ENCODE measurements at places on chromosomes 4 and X. TPM values are rescaled to one million over a fixed set of nuclear protein-coding genes. Genes with fewer than 3 reads are reported as not detected.
A peak's percentile ranks its signal among the peaks of the same experiment; 100 is the strongest.

Gene FAM53A
- 1.4 TPM for total RNA-seq

Gene ANOS1
- 0.41 TPM for total RNA-seq

Gene TMPRSS11A
- not detected for total RNA-seq

GRCh38 chr4:143391895-143392294 is 55.2 kb downstream of the GAB1 start:
- no peak for DNase-seq

Gene MAGEA3
- not detected for total RNA-seq

- no peak for DNase-seq
These were observed 239.4 kb upstream of the STK26 start for GRCh38 chrX:131783555-131784308.

DNA sequence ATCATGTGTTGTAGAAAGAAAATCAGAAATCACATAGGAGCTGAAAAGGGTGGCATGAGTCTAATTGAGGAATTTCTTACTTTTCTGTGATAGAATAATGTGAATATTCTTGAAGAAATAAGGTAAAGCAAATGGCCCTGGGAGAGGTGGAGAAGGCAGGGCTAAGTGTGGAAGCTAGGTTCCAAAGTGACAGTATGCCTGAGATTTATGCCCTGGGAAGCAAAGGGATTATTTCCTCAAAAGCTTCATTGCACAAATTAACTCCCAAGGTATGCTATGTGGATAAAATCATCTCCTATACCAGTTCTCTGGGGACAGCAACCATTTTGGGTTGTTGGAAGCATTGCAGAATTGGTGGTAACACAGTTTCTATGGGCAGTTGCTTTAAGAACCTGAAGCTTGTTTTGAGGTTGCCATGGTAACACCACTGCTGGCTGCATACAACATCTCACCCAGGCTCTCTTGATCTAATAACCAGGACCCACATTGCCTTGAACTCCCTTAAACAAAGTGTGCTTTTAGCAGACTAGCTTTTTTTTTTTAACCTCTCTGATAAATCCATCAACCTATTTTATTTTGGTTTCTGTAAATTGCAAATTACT is 21.0 kb downstream of the MAOA start:
- DNase-seq: no peak

GRCh38 chr4:32569861-32570260 is 1849.7 kb downstream of the PCDH7 start:
- DNase-seq: no peak

GRCh38 chr4:26173619-26174018 is 147.2 kb upstream of the RBPJ start:
- DNase-seq: peak; percentile 9

Gene FGD1
- 8.1 TPM for total RNA-seq

Gene NUP62CL
- total RNA-seq: 4.2 TPM

- no peak for DNase-seq
These were observed 236.9 kb upstream of the CTSO start for GRCh38 chr4:156190615-156191014.

DNA sequence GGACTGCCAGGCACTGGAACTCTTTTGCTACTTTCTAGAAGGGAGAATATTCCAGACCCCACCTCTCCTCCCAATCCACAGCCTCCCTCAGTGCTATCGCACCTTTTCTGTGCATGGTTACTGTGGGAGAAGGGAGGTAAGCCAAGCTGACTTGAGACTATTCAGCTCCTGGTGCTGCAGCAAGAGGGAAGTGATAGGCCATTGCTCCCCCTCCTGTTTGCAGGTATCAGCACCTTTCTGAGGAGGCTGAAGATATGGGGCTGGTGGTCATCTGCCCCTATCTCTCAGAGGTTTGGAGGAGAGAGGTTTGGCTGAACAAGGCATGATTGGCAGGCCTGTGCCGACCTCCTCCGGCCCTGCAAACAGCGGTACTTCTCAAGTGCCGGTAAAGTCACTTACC is 103.3 kb upstream of the GATB start:
- DNase-seq: no peak

GRCh38 chrX:38407126-38407525 is 54.7 kb downstream of the OTC start:
- DNase-seq: no peak

DNA sequence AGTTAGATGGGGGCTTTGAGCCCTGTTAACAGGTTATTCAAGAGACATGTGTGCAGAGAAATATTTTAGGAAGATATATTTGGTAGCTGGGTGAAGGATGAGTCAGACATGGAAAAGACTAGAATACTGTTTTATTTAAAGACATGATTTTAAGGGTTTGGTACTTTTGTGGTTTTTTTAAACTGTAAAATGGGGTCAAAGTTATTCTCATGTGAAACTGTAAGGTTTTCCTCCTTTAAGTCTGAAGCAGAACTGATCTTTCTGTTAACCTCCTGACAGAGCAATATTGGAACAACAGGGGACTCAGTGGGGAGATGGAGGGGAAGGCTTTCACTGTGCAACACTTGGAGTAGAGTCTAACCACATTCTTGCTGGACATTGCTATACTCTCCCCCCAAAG is 112.4 kb upstream of the LSM6 start:
- no peak for DNase-seq

Gene STPG2
- total RNA-seq: 1.3 TPM

DNA sequence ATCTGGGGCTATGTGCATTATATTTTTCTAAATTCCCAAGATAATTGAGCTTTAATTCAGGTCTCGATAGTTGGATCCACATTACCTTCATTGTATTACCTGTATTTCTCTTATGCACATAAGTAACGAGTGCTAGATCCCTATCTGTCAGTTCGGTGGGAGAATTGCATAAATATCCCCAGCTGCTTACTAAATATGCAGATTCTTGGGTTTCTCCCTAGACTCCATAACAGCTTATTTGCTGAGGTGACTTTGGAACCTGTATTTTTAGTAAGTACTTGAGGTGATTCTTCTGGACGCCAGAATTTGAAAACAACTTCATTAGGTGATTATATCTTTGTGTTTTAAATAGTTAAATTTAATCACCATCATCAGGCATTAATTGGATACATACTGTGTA is 15.0 kb downstream of the UGT8 start:
- no peak for DNase-seq

DNA sequence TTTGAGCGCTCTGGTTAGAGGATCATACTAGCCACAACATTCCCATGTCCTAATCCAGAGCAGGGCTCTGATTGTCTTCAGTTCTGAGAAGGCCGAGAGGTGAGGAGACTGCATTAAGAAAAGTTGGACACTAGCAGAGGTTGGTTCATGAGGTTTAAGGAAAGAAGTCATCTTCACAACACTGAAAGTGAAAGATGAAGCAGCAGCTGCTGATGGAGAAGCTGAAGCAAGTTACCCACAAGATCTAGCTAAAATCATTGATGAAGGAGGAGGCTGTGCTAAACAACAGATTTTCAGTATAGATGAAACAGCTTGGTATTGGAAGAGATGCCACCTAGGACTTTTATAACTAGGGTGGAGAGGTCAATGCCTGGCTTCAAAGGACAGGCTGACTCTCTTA is 36.8 kb downstream of the RAP1GDS1 start:
- DNase-seq: no peak

Gene HAND2
- 3.3 TPM for total RNA-seq

Gene FGFR3
- 31.2 TPM for total RNA-seq

- DNase-seq: no peak
These were observed 14.1 kb downstream of the MBNL3 start for GRCh38 chrX:132474544-132475248.

DNA sequence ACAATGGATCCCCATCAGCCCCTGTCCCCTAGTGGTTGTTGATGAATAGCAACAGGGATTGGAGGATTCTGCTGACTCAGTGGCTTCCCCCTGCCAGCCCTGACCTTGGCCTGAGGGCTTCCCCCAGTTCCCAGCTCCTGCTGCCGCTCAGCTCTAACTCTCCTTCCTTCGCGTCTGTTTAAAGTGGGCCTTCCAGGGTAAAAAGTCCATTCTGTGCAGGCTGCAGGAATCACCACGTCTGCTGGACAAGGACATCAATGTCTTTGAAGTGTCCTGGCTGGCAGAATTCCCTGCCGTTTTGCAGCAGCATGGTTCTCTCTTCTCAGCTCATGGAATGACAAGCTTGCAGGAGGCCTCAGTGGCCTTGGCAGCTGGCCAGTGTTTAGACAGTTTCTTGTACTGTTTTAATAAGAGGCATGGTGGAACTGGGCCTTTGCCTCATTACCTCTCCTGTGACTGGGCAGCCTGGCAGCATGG is 152.5 kb upstream of the STX18 start:
- DNase-seq: no peak

DNA sequence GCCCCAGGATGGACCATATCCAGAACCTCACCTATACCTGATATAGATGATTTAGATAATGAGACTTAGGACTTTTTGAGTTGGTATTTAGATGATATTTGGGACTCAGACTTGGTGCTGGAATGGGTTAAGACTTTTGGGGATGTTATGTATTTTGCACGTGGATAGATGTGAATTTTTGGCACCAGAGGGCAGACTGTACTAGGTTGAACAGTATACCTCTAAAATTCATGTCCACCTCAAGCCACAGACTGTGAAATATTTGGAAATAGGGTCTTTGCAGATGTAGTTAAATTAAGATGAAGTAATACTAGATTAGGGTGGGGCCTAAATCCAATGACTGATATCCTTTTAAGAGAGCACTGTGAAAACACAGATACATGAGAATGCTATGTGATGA is 15.6 kb downstream of the RBM41 start:
- peak; percentile 3 for DNase-seq

- no peak for DNase-seq
These were observed 64.8 kb downstream of the TBC1D9 start for GRCh38 chr4:140691369-140691768.

Gene GAGE12H
- not detected for total RNA-seq

DNA sequence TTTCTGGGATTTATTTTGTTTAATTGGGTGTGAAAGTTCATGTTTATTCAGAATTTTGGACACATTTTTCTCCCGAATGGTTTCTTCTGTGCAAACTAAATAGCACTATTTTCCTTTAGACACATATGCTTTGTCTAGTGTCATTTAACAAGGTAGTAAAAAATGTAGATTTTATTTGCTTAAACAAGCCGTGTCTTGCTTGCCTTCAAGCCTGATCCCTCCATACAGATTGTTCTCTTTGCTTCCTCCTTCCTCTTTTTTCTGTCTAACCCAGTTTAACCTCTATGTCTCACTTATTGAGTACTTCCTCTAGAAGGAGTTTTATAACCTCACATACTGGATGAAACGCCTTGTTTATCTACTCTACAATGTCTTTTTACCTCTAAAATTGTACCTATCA is 211.8 kb downstream of the NPFFR2 start:
- no peak for DNase-seq

Gene CHRDL1
- 9.0 TPM for total RNA-seq

DNA sequence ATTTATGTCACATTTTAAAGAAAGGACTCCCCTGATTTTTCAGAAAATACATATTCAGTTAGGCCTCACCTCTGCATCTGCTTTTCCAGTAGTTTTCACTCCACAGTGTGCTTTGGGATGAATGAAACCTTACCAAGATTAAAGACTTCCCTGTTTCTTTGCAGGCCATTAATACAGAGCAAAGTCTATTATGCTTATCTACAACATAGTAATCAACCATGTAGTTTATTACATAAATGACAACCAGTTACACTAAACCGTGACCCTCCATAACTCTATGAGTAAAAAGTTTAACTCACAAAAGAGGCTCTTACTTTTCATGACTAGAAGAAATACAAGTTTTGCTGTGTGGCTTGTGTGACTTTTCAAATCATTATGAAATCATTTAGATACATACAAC is 2.3 kb downstream of the LRRC66 start:
- DNase-seq: no peak

GRCh38 chr4:101158134-101158482 is 189.2 kb downstream of the PPP3CA start:
- DNase-seq: no peak

Gene TEX13B
- not detected for total RNA-seq

DNA sequence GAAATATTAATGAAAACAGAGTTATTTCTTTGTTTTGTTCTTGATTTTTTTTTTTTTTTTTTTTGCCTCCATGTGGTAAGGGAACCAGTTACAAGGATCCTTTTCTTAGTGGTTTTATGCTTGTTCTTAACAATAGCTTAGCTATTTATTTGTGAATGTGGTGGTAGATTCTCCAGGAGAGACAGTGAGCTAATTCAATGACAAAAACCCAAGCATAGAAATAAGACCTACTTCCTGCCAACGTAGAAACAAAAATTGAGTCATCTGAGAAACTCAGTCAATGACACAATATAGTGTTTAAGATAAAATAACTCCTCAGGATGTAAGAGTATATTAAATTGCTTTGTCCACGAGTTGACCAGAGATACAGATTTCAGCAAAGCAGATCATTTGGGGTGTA is 863.8 kb upstream of the PABPC4L start:
- DNase-seq: no peak

Gene RAB9B
- total RNA-seq: 8.0 TPM

DNA sequence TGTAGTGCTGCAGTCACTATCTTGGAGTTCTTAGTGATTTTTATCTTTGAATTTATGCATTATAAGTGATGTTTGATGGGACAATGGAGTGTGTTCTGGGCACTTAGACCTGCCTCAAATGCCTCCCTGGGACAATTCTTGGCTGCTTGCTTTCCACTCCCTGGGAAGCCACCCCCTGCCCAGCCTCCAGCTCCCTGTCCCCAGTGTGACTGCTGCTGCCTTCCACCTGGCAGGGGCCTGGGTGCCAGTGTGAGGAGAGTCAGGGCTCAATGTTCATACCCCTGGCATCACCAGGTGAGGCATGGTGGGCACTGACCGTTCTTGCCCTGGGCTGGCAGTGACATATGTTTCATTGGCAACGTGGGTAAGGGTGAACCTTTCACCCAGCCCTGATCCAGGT is 14.8 kb downstream of the MSX1 start:
- DNase-seq: no peak

- DNase-seq: no peak
These were observed 50.9 kb downstream of the UCHL1 start for GRCh38 chr4:41307638-41308037.

- DNase-seq: no peak
These were observed 6.0 kb downstream of the RAB28 start for GRCh38 chr4:13478131-13478530.

Gene ADAM29
- not detected for total RNA-seq

- peak; percentile 59 for DNase-seq
These were observed 504 bp upstream of the RBM3 start for GRCh38 chrX:48573690-48574269.

DNA sequence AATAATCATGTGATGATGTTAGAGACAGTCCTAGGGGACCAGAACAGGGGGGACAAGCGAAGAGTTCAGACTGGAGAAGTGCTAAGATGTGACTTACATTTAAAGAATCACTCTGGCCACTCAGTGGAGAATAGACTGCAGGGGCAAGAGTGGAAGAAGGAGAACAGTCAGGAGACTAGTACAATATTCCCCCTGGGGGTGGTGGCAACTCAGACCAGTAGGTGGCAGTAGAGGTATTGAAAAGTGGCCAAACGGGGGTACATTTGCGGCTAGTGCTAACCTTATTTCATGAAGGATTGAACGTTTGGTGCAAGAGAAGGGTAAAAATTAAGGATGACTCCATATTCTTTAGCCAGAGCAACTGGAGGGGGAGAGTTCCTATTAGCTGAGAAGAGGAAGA is 2.7 kb upstream of the BMX start:
- no peak for DNase-seq

DNA sequence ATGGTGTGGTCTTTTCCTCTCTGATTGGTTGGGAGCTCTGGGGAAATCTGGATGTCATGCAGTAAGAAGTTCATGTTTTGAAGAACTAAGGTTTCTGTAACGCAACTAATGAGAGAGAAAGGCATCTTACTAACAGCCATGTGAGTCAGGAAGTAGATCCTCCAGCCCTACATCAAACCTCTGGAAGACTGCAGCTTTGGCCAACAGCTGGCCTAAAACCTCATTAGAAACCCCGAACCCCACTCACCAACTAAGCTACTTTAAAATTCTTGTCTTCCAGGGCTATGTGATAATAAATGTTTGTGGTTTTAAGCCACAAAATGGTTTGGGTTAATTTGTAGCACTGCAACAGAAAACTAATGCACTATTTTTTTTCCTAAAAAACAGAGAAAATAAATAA is 549.0 kb upstream of the GRID2 start:
- DNase-seq: no peak

Data from mucosa of descending colon (tissue), 3 donors.